ENCODE measurements at places on chromosomes 6 and 20.
A peak's percentile ranks its signal among the peaks of the same experiment; 100 is the strongest.

GRCh38 chr20:1803061-1803931, 91.9 kb upstream of the SIRPA start:
- ATAC-seq = peak; percentile 62

DNA sequence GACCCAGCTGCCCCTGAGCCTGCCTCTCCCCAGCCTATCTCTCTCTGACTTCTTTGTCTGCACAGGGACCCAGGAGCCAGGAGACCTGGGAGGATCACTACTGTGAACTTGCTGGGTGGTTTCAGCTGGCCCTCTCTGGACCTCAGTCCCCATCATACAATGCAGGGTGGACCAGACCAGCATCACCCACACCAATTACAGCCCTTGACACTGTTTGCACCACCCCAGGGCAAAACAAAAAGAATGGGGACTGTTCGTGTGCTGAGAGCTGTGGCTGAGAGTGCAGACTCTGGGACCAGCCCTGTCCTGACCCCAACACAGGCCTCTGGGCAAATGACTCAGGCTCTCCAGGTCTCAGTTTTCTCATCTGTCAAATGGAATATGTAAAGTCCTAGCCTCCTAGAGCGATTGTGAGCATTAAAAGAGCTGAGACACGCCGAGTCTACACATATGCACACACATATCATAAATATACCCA, 25.4 kb downstream of the PTGIS start:
- ATAC-seq = no peak

GRCh38 chr6:40138273-40138720, 204.0 kb upstream of the MOCS1 start:
- ATAC-seq = no peak

DNA sequence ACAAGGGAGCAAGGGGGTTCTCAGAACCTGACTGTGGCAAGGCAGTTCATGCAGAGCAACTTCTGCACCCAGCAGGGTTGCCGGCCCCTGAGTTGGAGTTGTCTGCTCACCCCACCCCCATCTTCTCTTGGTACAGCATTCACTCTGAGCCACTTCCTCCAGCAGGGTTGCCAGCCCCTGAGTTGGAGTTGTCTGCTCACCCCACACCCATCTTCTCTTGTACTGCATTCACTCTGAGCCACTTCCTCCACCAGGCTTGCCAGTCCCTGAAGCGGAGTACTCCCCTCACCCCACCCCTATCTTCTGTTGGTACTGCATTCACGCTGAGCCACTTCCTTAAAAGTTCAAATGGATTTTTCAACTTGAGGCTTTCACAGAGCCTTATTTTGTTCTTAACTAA, 79.7 kb upstream of the SYNDIG1 start:
- ATAC-seq = no peak

GRCh38 chr20:15637950-15638754, 935.1 kb downstream of the KIF16B start:
- no peak for ATAC-seq

DNA sequence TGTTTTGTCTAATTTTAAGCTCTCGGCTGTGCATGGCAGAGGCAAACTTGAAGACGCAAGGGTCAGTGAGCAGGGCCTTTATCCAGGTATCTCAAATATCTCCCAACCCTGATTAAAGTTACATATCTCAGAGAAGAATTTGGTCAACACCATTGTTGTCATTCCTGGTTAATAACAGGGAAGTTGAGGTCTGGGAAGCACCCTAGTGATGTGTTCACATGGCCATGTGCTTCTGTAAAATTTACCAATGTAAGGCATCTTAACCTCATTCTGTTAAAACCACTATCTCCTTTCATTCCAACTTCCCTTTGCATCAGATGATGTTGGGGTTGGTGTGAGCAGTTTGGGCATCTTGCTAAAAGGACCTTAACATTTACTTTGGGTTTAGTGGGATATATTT, 4.0 kb upstream of the FAM110A start:
- ATAC-seq = no peak

GRCh38 chr6:6811128-6812009, 222.8 kb downstream of the LY86 start:
- ATAC-seq = peak; percentile 9

GRCh38 chr6:100622907-100623692, 158.4 kb upstream of the SIM1 start:
- no peak for ATAC-seq

GRCh38 chr20:38180781-38181180, 15.7 kb upstream of the TGM2 start:
- no peak for ATAC-seq

GRCh38 chr6:20548264-20548663, 14.0 kb downstream of the CDKAL1 start:
- ATAC-seq = no peak

GRCh38 chr6:10465629-10466499, 51.0 kb upstream of the TFAP2A start:
- no peak for ATAC-seq

DNA sequence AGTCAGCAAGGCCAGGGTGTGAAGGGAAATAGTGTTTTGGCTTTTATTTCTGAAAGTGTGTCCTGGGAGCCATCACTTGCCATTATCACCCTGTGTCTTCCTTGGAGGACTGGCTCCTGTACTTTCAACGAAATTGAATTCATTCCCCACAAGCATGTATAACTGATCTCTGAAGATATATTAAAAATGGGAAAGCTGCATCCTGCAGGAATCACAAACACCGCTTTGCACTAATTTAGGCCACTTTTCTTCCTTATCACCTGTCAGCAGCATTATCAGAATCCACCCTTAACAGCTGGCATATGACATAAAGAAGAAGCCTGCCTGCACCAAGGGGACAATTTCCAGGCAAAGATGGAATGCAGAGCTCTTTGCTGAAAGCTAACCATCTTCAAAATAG, 56.2 kb downstream of the LAMP5 start:
- ATAC-seq = no peak

DNA sequence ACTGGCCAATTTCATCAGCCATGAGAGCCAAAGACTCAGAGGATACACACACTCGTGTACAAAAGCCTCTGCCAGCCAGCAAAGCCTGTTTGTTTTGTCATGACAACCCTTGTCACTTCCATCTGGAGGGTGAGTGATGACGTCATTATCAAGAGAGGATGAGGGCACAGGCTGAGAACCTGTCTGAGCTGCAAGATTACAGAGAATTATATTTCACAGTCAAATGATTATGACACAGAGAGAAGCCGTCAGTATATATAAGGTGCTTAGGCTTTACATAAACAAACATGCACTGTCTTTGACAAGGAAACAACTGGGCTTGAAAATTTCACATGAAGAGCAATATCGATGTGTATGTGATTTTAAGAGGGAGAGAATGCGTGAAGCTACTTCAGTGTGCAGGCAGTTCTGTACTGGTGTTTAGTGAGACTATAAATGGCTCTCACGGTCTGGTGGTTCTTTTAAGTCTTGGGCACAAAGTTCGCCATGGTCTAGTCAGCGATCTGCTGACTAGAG, 36.5 kb upstream of the BCLAF1 start:
- ATAC-seq = no peak

DNA sequence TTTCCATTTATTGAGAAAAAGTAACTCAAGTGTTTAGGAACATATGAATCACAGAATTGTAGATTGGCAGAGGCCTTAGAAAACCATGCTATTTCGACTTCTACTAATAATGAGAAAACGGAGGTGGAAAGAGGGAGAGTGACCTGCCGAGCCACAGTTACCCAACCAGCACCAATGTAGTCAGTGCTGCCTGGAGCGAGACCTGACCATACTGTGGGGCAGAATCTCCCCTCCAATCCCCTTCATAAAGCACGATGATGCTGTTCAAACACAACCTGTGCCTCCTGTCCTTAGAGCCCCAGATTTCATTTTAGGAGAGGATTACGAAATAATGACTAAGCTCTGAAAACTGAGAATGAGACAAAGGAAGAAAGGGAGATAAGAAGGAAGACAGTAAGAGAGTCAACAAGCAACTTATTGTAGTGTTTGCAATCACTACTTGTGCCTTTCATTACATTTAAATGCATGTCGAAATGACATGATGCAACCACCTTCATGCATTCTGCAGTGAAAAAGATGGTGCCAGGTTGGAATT, 70.6 kb downstream of the ATXN1 start:
- ATAC-seq = no peak

DNA sequence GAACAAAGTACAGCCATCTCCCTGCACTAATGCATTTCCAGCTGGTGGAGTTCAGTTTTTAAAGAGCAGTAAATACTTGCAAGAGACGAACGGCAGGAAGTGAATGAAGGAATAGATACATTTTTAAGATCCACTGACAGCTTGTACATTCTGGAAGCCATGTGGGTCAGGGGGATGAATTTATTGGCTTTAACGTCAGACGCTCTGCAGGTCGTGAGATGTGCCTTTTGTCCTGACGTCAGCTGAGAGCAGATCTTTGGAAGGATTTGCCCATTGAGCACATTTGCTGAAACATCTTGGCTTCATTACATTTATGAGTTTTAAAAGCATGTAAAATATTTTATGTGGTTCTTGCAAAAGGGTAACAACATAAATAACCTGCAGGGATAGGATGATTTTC, 29.5 kb upstream of the SALL4 start:
- no peak for ATAC-seq

DNA sequence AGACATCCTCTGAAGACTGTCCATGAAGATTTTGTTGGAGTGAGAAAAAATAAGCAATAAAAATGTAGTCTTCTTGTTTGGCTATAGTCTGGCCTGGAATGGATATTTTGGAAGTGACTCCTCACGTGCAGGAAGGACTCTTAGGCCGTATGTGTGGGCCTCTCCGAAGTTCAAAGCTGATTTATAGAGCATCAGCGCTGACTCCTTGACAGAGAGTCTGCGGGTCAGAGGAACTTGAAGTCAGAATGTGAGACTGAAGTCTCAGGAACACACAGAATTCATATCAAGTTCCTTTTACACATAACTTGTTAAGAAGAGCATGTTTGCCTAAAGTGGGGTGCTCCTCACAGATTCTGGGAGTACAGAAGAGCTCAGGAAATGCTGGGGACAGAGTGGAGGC, 36.1 kb downstream of the EDN3 start:
- ATAC-seq = no peak
